Ureter (tissue), 1 donor: ENCODE measurements at places on chromosomes 3 and 15. TPM values are rescaled to one million over a fixed set of nuclear protein-coding genes. Genes with fewer than 3 reads are reported as not detected.

GRCh38 chr3:71219744-71220638 lies 363.5 kb downstream of the FOXP1 start:
- DNase-seq, result no peak

GRCh38 chr3:25785826-25786225 lies 2.6 kb upstream of the NGLY1 start:
- DNase-seq, result no peak

DNA sequence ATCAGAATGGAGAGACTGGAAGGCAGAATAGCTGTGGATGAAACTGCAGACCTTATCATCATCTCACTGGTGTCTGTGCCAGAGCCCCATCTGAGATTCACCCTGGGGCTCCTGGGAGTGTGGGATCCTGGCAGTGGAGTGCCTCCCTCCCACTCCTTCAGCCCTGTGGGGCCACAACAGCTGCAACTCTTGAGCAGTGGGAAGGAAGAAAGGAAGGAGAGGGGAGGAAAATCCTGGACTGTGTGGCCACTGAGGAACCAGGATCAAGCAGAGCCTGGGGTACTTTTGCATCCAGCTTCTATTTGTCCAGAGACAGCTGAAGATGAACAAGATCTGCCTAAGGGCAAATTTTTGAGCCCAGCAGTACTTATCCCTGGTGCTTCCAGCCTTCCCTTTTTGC lies 13.1 kb upstream of the ALDH1A2 start:
- no peak for DNase-seq

DNA sequence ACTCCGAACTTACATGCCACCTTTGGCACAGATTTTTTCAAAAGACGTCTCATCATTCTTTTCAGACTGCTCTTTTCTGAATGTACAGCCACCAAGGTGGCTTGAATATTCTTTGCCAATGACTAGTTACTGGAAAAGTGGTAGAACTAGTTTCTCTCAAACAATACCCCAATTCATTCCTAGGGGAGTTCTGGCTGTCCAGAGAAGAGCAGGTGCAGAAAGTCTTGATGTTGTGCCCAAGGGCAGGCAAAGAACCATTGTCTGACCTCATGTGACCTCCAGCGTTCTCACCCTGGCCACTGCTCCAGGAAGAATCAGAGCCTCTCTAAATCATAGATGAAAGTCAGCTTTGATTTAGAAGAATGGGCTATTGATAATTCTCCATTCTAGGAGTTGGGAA lies 5.5 kb downstream of the LMOD3 start:
- no peak for DNase-seq

- DNase-seq, result no peak
These were observed 114.8 kb downstream of the WDR72 start for GRCh38 chr15:53644660-53645059.

DNA sequence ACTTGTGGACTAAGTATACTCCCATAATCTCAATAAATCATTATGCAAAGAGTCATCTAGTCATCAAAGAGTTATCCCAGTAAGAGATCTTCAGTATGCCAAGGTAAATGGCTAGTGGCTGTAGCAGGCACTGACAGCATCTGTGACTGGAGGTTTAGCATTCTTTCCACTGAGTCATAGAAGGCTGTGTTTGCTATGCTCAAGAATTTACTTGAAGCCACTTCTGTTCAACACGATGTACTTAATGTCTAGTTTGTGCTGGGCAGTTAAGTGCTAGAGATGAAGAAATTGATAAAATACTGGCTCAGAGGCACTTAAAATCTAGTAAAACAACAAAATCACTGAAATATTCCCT lies 13.0 kb downstream of the ZBED2 start:
- no peak for DNase-seq

- no peak for DNase-seq
These were observed 10.5 kb upstream of the UCN2 start for GRCh38 chr3:48573973-48574585.

DNA sequence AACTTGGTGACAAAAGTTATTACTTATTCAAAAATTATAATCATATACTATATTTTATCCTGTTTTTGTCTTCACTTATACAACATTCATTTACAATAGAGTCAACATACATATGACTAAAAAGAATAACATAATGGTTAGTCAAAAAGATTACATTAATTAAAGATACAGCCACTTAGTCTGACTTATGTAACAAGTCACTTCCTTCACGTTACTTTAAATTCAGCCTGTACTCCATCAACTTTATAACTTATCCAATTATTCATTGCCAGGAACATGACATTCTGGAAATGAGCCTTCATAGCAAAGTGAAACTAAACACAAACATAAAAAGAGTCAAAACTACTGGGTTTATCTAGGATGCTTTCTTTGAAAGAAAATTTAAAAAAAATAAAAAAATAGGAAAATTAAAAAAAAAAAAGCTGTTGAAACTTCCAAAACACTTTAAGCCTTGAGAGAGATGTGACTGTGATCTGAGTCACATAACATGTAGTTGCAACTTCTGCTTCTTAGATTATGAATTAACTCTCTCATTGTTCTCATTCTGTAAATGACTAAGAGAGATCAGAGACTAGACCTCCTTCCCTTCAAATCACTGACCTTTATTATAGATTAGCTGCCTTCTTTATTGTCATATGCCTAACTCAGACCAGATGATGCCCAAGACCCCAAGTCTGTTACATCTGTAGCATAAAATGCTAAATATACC lies 107.8 kb downstream of the MYRIP start:
- DNase-seq, result no peak

Gene ADAMTS9
- 153 TPM for total RNA-seq

Gene MRPS25
- 99.3 TPM for total RNA-seq
